Activated naive CD8-positive, alpha-beta T cell treated with anti-CD3 and anti-CD28 coated beads, Interleukin-2, amount 50 U/mL, for 24 hours (primary cell): ENCODE measurements at places on chromosomes 13 and 19.

DNA sequence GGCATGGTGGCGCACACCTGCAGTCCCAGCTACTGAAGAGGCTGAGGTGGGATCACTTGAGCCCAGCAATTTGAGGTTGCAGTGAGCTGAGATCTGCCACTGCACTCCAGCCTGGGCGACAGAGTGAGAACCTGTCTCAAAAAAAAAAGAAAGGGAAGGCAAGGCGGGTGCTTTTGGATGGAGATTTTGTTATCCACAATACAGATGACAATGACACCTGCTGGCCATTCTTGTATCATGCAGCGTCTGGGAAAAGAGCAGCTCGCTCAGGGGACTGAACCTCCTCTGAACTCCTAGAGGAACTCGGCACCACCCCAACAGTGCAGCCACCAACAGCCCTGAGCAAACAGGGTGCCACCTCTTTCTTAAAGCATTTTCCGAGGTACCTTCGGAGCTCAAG, 22.8 kb downstream of the HAUS8 start:
- no peak for DNase-seq

DNA sequence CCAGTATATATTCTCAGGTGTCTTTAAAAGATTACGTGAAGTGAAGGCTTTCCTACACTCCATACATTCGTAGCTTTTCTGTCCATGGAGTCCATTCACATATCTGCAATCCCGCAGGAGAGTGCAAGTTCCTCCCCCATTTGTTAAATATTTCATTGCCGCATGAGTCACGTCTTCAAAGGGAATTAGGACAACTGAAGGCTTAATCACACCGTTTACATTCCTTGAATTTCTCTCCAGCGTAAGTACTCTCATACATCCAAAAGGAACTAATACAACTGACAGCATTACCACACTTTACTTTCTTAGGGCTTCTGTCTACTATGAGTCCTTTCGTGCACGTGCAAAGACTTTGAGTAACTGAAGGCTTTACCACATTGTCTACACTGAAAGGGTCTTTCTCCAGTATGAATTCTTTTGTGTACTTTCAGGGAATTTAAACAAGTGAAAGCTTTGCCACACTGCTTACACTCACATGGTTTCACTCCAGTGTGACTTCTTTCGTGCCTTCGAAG, 29.0 kb upstream of the ZNF564 start:
- no peak for DNase-seq

GRCh38 chr13:98521461-98522247, 55.3 kb downstream of the STK24 start:
- DNase-seq, result no peak

GRCh38 chr19:42166316-42166715, 34.1 kb upstream of the POU2F2 start:
- DNase-seq, result no peak

DNA sequence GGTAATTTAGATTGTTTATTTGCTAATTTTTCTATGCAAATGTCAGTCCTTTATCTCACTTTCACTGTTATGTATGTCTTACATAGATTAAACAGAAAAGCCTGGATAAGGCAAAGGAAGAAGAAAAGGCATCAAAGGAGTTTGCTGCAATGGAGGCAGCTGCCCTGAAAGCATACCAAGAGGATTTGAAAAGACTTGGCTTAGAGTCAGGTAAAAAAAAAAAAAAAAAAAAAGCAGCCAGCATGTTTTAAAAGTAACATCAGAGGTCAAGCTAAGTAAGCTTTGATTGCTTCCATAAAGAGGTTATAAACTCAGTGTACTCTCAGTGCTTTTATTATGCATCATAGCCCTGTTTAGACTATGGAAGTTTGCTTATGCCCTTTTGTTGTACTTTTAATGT, 3.8 kb downstream of the WBP4 start:
- no peak for DNase-seq

GRCh38 chr19:34974646-34975045, 10.6 kb upstream of the ZNF792 start:
- no peak for DNase-seq

GRCh38 chr13:46553521-46553885, 533 bp downstream of the LRCH1 start:
- no peak for DNase-seq

- DNase-seq, result peak; percentile 76
Measured at GRCh38 chr19:10000171-10000826, 10.0 kb downstream of the COL5A3 start.

DNA sequence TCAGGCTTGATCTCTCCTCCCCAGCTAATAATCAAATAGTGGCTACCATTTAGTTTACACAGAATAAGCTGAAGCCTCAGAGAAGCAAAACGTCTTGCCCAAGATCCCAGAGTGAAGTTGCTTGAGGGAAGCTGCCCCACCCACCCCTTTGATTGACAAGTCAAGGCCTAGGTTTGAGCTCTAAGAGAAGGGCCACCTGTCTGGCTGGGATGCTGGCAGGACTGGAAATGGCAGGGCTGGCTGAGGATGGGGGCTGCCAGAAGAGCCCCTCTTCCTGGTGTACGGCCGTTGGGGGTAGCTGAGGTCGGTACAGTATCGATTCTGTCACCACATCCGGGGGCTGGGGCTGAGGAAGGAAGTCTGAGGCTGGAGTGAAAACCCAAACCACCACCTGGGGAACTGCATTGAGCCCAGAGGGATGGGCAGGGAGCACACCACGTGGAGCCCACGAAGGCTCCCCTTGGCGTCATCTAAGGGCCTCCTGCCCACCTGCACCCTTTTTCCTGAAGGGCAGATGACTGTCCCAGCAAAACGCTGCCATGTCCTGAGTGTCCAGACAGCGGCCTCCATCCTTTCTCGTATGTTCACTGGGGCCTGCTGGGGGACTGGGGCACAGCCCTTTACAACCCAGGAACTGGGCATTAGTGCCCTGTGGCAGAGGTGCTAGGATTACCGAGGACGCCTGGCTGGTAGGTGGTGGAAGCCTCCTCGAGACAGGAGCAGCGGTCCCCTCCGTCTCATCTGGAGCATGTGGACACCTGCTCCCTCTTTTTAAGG, 1.4 kb upstream of the PRKD2 start:
- DNase-seq, result peak; percentile 71

DNA sequence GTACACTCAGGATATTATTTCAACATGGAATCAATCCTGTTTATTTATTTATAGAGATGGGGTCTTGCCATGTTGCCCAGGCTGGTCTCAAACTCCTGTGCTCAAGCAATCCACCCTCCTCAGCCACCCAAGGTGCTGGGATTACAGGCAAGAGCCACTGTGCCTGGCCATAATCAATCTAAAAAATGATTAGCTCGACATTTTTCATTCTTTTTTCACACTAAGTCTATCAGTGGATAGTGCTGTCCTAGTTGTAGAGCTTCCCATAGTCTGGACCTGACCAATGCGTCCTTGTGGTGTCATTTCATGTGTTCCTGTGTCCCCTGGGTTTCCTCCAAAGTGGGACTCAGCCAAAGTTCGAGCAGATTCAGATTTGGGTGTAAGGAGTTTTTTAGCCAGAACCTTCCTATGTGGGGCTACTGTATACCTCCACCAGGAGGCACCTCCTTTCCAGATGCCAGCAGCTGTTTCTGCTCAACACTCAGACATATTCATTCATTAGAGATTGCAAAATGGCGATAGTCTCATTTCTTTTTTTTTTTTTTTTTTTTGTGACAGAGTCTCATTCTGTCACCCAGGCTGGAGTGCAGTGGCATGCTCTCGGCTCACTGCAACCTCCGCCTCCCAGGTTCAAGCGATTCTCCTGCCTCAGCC, 61.1 kb downstream of the MAP4K1 start:
- no peak for DNase-seq

- DNase-seq, result peak; percentile 46
Measured at GRCh38 chr19:5001615-5002014, 32.7 kb downstream of the KDM4B start.

DNA sequence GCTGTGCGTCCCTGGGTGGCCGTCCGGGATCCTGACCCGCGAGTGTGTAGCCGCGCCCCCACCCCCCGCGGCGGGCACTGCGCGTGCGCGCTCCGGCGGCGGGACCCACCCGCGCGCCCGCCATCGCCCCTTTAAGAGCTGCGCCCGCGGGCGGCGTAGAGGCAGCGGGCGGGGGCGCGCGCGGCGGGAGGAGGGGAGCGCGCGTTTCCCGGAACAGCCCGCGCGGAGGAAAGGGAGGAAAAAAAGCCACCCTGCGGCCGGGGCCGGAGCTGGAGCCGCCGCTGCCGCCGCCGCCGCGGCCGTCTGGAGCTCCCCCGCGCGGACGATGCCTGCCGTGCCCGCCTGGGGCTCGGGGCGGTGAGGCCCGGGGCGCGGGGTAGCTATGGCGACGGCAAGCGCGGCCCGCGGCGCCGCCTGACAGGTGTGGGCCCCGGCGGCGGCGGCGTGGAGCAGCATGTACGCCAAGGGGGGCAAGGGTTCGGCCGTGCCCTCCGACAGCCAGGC, at the start of gene SSBP4:
SSBP4 (plus strand) TSS at position 204 of the 504 bp plus-strand sequence; CDS start at position 455, 251 bp downstream.
- peak; percentile 78 for DNase-seq

DNA sequence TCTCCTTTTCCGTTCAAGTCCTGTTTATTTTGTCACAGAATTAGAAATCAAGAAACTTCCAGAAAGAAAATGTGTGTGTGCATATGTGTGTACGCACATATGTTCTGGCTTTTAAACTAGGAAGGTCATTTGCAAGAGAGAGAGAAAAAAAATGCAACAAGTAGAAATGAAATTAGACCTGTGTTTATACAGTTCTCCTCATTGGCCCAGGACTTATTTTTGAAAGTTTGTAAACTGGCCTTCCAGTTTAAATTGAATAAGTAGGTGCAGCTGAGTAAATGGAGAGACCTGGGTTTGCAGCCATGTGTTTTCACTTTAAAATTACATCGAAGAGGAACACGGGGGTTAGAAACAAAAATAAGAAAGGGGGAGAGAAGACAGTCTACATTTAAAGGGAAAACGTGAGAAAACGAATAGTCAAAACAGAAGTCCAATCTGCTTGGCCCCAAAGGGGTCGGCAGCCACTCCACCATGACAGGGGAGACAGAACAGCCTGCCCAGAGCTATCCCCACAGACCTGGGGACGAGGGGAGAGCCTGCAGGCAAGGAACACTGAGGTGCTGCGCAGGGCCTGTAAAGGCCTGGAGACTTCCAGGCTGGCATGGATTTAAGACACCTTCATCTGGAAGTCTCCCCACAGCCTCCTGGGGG, 216.8 kb upstream of the MAB21L1 start:
- DNase-seq, result no peak

- no peak for DNase-seq
Measured at GRCh38 chr13:73451221-73452029, 392.6 kb downstream of the KLF5 start.

GRCh38 chr13:85262499-85262898, 536.7 kb downstream of the SLITRK6 start:
- DNase-seq, result no peak

GRCh38 chr13:36912369-36912768, 7.7 kb downstream of the SMAD9 start:
- DNase-seq, result no peak

GRCh38 chr13:73880365-73880764, 253.8 kb downstream of the KLF12 start:
- DNase-seq, result no peak

DNA sequence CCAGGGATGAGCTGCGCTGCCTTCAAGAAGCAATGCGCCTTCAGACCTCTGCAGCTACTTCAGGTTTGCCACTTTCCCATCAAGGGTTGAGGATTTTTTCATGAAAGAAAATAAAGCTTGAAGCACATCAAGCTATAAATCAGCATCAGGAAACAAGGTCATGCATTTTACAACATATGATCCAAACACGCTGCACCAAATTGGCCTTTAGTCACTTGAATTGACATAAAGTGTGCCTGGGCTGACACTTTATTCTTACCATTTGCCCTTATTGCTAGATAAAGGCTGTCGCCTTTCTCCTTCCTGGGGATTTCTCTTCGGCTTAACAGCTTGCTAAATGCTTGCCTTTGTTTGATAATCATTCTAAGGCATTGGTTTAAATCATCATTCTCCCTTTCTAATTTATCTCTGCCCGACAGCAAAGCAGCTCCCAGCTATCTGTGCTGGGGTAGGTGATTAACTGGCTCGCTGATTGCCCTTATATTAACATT, 87.7 kb downstream of the LHFPL6 start:
- DNase-seq, result no peak

GRCh38 chr13:110772091-110772984, 58.8 kb downstream of the ING1 start:
- DNase-seq, result no peak

- DNase-seq, result no peak
Measured at GRCh38 chr13:42078128-42078808, 29.8 kb downstream of the DGKH start.

GRCh38 chr13:49643035-49643646, 14.8 kb downstream of the ARL11 start:
- DNase-seq, result no peak
